ENCODE measurements at places on chromosomes 2 and 18.

DNA sequence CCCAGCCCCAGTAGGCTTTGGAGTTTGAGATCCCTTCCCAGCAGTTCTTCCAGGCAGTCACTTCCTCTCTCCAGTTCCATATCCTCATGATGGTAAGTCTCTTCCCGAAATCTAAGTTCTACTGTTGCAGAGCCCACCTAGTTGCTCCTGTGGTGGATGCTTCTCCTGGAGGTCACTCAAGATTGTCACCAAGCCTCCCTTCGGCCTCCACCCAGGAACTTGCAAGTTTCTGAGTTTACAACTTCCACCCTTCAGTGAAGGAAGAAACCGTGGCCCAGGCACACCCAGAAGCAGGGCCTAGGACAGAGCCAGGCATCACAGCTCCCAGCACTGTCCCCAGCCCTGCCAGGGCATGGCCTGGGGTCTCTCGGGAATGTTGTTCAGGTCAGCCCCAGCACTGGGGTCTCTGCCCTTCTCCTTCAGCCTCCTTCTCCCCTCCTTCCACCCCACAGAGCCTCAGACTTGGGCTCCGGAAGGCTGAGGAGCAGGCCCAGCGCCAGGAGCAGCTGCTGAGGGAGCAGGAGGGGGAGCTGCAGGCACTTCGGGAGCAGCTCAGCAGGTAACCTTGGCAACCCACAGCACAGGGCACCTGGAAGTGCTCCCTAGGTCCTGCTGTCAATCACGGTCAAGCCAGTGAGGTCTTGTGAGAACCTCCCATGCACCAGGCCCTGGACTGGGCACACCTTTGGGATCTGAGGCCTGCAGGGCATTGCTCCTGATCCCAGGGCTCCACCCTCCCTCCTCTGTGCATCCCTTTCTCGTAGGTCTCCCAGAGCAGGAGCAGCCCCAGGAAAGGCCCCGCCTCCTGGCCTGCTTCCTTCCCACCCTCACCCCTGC lies 7.1 kb downstream of the RUFY4 start:
- DNase-seq: no peak

DNA sequence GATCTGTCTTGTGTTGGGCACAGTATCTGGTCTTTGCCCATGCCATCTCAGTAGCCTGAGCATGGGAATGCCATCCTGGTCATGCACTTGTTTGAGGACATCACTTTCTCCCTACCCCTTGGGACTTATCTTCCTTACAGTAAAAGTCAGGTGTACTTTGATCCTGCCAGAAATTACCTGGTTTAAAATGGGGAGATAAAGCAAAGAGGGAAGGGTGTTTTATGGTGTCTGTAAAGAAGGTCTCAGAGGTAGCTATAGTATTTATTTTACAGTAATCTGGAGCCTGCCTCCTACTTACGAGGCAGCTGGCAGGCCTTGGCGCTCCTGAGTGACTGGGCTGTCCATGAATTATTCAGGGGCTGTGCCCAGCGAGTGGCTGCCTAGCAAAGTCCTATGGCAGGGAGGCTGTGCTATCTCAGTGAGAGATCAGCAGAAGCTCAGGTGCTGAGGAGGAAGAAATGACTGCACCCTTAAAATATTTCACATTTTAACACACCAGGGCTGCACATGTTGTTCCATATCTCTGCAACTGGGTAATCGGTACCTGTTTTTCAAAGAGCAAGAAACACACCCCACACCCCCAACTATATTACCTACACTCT lies 93.9 kb downstream of the SPTBN1 start:
- DNase-seq: no peak

DNA sequence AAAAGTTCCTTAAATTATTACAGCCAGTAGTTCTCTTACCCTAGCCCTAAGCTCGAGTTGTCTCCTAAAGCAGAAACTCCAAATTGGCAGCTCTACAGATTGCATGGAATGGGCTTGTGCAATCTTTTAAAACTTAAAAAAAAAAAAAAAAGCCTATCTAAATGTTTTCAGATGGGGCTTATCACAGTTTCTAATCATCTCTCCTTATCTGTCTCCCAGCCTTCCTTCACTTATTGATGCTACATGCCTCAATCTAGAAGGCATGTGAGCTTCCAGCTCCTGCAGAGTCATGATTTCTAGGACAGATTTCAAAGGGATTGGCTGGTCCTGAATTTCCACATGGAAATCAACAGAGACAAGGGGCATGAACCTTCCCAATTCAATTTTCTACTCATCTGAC lies 33.1 kb upstream of the PELI1 start:
- no peak for DNase-seq

- DNase-seq: no peak
Measured at GRCh38 chr2:28469304-28469703, 26.6 kb upstream of the PLB1 start.

GRCh38 chr18:11159844-11160243 lies 10.5 kb upstream of the PIEZO2 start:
- DNase-seq: no peak

Data from stimulated activated CD8-positive, alpha-beta memory T cell treated with anti-CD3 and anti-CD28 coated beads, Interleukin-7, amount 100 ng/mL, for 24 hours (primary cell).